ENCODE measurements at places on chromosomes 7 and 10.

- no peak for DNase-seq
Observed at GRCh38 chr7:80379034-80379982, 132.6 kb downstream of the GNAT3 start.

DNA sequence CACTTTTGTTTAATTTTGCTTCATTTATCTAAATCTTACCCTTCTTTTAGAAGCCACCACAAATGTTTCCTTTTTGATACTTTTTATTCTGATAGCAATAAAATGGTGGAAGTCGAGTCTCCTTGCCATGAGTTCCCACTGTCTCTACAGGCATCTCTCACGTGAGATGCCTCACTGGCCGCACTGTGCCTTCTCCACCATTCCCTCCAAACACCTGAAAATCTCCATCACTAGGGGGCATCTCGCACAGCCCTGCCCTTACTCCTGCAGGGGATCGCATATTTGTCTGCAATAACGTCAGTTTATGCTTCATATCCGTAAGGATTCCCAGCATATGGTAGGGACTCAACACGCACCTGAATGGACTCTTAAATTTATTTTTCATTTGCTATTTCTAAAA lies 56.3 kb upstream of the NCAPG2 start:
- no peak for DNase-seq

DNA sequence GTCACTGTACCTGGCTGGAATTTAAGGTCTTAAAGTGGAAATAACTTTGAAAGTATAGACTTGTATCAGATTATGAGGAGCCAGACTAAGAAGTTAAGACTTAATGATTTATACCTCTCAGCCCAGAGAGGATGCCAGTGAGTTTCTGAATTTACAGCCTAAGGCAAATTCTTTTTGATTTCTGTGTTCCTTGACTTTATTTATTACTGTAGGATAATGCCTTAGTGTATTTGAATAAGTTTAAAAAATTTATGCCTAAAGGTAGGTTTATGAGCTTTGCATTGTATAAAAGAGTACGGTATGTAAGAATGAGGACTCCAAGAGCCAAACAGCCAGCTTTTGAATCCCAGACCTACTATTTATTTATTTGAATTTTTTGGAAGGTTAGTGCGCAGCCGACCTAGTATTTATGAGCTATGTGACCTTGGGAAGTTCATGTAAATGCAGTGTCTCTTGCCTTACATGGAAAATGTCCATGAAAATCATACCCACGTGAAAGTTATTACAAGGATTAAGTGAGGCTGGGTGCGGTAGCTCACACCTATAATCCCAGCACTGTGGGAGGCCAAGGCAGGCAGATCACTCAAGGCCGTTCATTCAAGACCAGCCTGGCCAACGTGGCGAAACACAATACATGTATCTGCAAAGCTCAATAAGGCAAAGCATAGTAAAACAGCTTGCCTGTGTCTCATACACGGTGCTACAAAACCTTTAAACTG lies 174.6 kb downstream of the AUTS2 start:
- no peak for DNase-seq

DNA sequence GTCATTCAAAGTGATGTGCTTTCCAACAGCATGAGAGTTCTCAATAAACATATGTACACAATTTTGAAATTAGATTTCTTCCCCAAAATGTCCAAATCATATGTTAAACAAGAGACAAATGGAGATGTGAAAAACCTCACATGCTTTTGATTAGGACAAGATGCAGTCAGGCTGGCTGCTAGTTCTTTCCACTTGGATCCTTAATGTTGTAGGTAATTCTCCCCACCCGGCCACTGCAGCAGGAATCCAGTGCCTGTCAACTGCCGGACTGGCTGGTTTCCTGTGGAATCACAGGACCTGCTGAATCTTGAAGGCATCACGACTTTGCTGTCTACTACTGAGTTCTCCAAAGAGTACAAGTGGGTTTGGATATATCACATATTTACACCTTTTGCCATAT lies 138.6 kb upstream of the AKR1E2 start:
- no peak for DNase-seq

DNA sequence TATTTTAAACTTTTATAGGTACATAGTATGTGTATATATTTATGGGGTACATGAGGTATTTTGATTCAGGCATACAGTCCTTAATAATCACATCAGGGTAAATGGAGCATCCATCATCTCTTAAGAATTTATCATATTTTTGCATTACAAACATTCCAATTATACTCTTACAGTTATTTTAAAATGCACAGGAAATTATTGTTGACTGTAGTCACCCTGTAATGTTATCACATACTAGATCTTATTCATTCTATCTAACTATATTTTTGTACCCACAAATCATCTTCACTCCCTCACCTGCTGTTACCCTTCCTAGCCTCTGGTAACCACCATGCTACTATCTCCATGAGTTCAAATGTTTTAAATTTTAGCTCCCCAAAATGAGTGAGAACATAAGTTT lies 56.3 kb upstream of the FAM3C start:
- no peak for DNase-seq

- DNase-seq, result no peak
Observed at GRCh38 chr10:29692121-29692539, 57.4 kb upstream of the SVIL start.

- DNase-seq, result no peak
Observed at GRCh38 chr7:128243273-128243672, 2.2 kb downstream of the LEP start.

- peak; percentile 6 for DNase-seq
Observed at GRCh38 chr7:157228864-157229422, 90.2 kb downstream of the UBE3C start.

DNA sequence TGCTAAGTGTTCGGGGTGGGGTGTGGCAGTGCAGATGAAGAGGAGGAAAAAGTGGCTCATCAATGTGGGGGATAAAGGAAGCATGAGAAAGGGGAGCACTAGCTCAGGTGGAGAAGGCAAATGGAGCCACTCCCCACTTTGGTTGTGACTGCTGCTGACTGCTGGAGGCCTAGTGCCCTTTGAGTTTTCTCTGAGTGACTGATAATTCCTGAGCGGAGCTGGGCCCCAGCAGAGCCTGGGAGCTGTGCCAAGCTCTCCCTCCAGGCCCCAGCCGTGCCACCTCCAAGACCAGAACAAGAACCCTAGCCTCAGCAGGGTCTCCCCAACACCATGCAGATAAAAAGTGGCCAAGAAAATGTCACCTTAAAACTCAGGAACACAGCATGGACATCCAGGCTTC lies 9.7 kb upstream of the RASSF4 start:
- no peak for DNase-seq

DNA sequence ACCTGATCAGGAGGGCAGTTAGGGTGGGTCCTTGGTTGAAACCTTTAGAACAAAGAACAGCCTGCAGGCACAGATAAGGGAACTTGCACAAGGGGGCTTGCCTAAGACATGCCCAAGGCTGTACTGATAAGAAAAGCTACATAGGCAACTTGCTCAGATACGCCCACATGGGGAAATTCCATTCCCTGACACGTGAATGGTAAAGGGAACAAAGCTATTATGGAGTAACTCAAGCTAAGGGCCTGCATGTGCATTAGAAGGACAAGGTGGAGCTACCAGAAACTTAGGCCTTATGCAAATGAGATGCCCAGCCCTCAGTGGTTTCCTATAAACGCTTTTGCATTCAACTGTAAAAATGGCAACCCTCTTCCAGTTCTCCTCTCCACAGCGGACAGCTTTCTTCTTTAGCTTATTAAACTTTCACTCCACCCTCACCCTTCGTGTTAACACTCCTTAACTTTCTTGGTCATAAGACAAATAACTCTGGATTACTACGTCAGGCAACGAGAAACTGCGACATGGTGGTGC lies 1192.1 kb upstream of the CELF2 start:
- no peak for DNase-seq

GRCh38 chr10:119316729-119317097 lies 109.3 kb downstream of the GRK5 start:
- DNase-seq, result no peak

GRCh38 chr10:83852146-83852545 lies 287.2 kb upstream of the GHITM start:
- DNase-seq, result no peak

- no peak for DNase-seq
Observed at GRCh38 chr10:123413353-123413752, 252.8 kb upstream of the GPR26 start.

- DNase-seq, result peak; percentile 45
Observed at GRCh38 chr7:28922624-28923331, 35.4 kb downstream of the TRIL start.

- DNase-seq, result no peak
Observed at GRCh38 chr7:94146408-94146807, 142.3 kb upstream of the BET1 start.

GRCh38 chr7:51644216-51644615 lies 327.6 kb upstream of the COBL start:
- no peak for DNase-seq

DNA sequence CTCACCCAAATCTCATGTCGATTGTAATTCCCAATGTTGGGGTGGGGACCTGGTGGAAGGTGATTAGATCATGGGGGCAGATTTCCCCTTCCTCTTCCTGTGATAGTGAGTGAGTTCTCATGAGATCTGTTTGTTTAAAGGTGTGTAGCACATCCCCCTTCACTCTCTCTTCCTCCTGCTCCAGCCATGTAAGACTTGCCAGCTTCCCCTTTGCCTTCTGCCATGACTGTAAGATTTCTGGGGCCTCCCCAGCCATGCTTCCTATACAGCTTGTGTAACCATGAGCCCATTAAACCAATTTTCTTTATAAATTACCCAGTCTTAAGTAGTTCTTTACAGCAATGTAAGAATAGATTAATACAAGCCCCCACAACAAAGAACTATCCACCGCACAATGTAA lies 109.9 kb upstream of the JAZF1 start:
- no peak for DNase-seq

GRCh38 chr7:414681-415560 lies 104.7 kb downstream of the PDGFA start:
- no peak for DNase-seq

DNA sequence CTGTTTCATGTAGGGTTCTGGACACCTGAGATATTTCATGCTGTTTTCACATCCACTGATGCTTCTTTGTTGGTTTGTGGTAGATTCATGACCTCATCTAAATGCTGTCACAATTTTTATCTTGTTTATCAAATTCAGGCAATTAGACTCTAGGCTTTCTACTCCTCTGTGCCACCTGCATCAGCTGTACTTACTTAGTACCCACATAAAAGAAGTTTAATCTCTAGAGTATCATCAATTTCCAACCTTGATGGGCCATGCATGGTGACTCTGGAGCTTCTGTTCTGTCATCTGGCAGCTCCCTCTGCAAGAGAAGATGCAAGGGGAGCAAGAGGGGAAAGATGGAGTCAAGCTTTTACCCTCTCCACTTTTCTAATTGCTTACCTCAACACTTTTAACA lies 195.9 kb upstream of the VWC2 start:
- no peak for DNase-seq

GRCh38 chr7:144761493-144761892 lies 74.4 kb downstream of the TPK1 start:
- no peak for DNase-seq

Measured in activated CD4-positive, CD25-positive, alpha-beta regulatory T cell (primary cell).